ENCODE measurements at places on chromosomes 4 and X.

DNA sequence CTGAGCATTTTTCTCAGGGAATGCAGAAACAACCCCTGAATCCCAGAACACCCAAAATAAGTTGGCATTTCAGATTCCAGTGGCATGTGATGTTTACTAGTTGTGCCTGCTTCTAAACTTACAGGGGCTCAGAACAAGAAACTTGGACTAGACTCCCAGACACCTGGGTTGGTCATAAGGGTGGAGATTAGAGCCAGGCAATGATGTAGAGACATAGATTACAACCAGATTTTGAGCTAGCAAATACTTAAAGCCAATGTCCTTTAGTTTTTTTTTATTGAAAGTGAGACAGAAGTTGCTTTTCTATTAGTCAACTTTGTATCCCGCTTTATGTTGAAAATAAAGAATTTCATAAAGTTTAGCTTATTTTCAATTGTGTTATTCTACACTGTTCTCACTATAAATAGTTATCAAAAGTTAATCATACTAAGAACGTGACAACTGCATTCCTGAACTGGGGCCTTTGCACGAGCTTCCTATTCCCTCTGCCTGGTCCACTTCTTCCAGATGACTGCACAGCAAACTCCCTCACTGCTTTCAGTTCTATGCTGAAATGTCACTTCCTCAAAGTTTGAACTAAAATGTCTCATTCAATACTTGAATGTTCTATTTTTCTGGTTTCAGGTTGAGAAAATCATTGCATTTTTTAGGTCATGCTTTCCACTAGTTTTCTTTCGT, 224.7 kb upstream of the PPP1R2C start:
- no peak for DNase-seq

GRCh38 chr4:6555519-6555918, 19.5 kb upstream of the MAN2B2 start:
- DNase-seq: no peak

DNA sequence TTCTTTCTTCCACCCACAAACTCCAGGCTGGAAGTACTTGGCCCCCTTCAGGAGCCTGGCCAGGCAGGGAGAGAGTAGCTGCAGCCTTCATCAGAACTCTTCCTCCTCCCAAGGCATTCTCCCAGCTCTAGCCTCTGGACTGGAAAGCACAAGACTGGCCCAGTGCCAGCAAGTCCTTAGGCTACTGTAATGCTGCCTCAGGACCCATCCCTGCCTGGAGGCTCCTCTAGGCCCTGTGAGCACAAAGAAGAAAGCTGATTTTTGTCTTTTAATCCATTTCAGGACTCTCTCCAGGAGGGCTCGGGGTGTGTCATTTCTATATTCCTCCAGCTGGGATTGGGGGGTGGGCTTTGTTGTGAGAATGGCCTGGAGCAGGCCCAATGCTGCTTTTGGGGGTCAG, 10.8 kb downstream of the AWAT2 start:
- no peak for DNase-seq

DNA sequence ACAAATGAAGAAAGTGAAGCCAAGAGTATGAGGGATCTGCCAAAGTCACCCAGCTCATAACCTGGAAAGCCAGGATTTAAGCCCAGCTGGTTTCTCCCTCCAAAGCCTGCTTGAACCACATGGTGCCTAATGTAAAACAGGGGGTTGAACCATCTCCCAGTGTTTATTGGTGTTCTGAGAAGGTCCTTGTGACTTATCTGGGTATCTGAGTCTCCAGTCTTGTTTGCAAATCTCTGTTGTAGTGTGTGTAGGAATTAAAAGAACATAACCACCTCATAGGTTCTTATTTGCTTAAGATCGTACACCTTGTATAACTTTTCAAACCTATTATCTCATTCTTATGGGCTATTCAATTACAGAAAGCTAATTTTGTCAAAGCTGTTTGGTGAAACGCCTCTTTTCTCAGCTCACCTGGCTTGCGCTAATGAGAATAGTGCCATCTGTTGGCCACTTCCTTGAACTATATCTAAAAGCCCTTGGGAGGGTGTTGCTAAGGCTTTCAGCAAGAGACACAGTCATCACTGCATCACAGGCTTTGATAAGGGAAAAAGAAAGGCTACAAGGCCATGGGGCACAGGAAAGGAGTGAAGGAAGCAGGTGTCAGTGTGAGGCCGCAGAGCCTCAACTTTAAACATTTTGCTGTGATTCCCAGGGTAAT, 34.0 kb downstream of the ETDB start:
- DNase-seq: peak; percentile 71

GRCh38 chrX:257681-258289, 23.4 kb upstream of the PLCXD1 start:
- DNase-seq: no peak

GRCh38 chr4:952881-953573, 20.3 kb downstream of the DGKQ start:
- DNase-seq: no peak

DNA sequence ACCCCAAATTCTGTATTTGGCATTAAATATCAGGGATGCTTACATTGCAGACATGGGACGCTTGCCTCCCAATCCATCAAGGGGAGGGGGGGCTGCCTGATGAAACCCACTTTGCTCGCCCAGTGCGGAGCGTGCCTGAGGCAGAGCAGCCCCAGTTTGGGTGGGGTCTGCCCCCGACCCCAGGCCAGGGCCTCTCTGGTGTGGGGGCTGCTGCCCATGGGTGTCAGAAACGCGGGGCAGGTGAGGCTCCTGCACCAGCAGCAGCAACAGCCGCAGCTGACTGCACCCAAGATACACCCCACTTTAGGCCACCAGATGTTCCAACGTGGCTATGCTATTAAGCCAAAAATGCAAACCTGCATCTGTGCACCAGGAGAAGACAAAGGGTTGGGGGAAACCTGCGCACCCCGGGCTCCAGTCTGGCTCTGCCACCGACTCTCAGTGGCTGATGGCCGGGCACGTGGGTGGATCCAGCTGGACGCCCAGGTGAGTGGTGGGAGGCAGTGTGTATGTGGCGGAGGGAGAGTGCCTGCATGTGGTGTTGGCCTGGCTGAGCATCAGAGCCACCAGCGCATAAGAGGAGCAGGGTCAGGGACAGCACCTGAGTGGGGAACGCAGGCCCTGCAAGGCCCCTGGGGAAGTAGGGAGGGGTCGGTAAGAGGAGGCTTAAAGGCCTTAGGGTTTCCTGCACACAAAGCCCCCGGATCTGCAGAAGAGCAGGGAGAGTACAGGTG, 86.2 kb downstream of the ABLIM2 start:
- DNase-seq: no peak

GRCh38 chr4:112210777-112211176, 20.8 kb upstream of the AP1AR start:
- DNase-seq: peak; percentile 64

- DNase-seq: no peak
These were observed 28.0 kb downstream of the DKK2 start for GRCh38 chr4:107008115-107008514.

Data from fibroblast of mammary gland (primary cell).